ENCODE measurements at places on chromosomes 2 and 18.
A peak's percentile ranks its signal among the peaks of the same experiment; 100 is the strongest.

GRCh38 chr2:205763708-205764211, 81.5 kb downstream of the NRP2 start:
- peak; percentile 67 for DNase-seq

DNA sequence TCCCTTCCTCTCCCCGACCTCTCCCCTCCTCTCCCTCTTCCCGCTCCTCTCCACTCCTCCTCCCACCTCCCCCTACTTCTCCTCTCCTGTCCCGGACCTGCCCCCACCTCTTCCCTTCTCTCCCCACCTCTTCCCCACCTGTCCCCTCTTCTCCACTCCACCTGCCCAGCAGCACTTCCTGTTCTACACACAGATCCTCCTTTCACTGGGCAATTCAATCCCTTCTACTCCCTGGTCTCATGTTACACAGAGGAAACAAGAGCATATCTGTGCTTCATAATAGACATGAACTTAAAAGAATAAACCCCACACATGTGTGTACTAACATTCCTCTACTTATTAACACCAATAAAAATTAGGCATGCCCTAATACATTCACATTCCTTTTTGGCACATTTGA, 34.8 kb downstream of the TIMM21 start:
- DNase-seq = peak; percentile 53

DNA sequence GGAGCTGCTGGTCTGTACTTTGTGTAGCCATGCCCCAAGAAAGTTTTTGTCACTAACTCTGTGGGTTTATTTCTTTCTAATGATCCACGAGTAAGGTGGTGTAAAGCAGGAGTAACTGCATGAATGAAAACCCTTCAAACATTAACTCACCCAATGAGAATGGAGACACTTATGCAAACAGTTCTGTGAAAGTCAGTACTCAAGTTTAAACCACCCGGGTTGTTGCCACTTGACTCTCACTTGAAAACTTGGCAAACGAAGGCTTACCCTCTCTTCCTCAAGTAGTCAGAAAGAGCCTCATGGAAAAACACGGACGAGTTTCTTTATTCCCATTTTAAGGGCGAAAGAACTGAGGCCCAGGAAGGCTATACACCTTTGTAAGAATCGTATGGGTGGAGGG, 117.5 kb downstream of the MMADHC start:
- DNase-seq = no peak

DNA sequence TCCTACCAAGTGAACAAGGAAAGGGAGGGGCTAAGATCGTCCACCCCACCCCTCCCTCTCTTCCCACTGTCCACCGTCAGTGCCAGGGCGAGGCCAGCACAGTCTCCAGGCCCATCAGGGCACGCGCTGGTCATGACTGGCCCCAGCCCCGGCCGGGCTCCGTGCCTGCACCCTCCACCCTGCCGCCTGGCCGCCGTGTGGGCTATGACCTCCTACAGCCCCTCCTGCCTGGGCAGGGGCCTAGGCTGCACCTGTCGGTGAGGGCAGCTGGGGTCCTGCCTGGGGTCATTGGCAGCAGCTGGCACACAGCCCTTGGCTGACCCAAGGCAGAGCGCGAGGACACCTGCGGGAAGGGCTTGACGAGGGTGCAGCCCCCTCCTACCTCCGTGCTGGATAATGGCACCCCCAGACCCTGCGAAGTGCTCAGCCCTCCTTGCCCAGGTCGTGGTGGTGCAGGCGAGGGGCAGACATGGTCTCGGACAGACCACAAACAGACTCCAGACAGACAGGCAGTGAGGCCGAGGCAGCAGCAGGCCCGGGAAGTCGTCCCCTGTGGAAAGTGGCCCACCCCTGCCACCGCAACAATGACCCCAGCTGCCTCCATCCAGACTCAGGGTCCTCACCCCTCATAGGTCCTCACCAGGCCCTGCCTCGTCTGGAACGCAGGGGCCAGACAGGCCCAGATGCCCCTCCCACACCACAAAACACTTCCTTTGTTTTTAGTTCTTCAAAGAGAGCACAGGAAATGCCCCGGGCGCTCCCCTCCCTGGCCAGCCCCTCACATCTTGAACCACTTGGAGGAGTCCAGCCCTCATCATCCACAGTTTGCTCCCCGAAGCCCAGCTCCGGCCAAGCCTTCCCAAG, 43.1 kb upstream of the GPC1 start:
- DNase-seq = peak; percentile 5

DNA sequence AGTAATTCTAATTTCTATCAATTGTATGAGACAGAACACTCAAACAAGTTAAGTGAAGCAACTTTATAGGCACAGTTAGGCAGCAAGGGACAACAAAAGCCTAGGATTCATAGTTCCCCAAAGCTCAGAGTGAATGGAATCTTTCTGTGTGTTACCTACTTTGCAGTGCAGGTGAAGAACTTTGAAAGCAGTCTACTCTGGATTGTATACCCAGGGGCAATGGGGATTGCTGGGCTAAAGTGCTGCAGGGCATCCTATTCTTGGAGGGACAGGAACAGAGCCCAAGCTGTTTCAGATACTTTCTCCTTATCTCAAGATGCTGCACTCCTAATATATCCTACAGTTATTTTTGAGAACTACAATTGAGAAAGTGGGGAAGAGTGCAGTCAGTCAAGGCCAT, 207.6 kb downstream of the PLCL1 start:
- no peak for DNase-seq

GRCh38 chr2:182914852-182915251, 48.4 kb upstream of the FRZB start:
- no peak for DNase-seq

DNA sequence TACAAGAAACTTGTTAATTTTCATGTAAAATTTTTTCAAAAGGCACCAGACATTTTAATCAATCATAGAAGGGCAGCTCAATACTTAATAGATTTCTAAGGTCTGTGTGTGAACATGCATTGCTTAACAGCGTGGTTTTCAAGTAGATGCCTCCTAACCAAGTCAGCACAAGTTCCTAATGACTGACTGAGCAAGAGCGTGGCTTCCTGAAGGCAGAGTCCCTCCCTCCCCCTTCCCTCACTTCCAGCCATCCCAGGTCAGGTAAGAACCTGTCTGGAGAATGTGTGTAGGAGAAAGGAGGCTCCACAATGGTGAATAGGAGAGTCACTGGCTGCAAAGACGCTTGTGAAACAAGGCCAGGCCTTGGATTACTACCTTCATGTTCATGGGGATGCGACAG, 33.5 kb upstream of the DAPL1 start:
- no peak for DNase-seq

GRCh38 chr2:75543446-75543845, 17.3 kb downstream of the EVA1A start:
- no peak for DNase-seq

DNA sequence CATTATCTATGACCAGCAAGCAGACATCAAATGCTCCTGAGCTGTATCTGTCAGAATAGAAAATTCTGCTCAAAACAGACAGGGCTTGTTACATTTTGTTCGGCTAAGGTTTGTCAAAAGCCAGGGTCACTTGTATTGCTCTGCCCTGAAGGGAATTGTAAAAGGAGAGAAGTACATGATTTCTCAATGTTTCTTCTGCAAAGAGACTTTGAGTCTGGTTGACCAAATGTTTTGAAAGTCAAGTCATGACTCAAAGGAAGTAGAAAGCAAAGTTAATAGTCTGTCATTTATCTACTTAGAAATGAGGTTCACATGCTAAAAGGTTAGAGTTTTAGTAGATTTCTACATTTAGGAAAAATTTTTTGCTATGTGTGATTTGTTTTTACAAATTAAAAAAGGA, 1624.1 kb upstream of the ZEB2 start:
- no peak for DNase-seq

GRCh38 chr2:191051825-191052778, 38.1 kb upstream of the STAT1 start:
- DNase-seq = no peak

DNA sequence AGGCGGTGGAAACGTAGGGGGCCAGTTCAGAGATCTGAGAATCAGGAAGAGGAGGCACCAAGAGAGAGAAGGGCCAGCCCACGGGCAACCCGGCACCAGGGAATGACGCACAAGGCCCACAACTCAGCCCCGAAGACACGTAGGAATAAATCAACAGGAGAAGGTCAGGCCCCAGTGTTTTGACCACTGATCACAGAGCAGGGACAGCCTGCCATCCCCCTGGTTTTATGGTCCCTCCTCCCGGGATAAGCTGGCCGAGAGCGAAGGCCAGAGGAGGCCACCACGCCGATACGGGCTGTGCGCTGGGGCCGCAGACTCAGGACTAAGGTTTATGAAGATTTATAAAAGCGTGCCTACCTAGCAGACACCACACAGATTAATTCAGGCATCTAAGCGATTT, 341.4 kb downstream of the ZNF516 start:
- DNase-seq = no peak

- no peak for DNase-seq
These were observed 84.4 kb downstream of the KCNS3 start for GRCh38 chr2:17962876-17963275.

DNA sequence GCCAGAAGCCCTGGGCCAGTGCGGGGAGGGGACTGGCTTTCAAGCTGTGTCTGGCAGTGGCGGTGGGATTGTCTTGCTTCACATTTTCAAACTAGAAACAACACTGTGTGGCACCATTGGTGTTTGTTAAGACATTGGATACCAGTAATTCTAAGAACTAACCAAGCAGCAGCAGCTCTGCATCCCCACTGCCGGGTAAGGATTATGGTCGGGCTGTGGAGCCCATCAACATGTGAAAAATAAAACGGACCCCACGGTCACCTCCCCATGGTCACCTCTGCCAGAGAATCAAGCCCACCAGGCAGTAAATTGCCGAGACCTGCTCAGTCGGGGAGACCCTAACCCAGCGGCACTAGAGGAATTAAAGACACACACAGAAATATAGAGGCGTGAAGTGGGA, 65.3 kb downstream of the C18orf63 start:
- no peak for DNase-seq

- DNase-seq = peak; percentile 39
These were observed 86.9 kb downstream of the SH3YL1 start for GRCh38 chr2:176917-177316.

GRCh38 chr18:14093307-14093915, 38.8 kb downstream of the ZNF519 start:
- no peak for DNase-seq

DNA sequence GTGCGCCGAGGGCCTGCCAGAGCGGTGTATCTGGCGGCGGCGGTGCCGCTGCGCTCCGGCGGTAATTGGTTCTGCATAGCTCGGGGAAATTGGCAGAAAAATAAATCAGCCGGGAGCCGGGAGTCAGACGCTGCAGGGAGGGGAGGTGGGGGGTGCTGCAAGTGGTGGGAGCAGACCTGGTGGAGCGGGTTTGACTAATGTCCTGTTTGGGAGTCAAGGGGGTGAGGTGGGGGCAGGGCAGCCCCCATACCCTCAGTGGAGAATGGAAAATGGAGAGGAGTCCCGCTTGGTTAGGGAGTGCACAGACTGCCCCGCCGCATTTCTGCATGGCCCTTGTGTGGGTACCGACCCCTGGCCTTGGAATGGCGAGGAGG, 107.3 kb downstream of the DYSF start:
- DNase-seq = no peak

DNA sequence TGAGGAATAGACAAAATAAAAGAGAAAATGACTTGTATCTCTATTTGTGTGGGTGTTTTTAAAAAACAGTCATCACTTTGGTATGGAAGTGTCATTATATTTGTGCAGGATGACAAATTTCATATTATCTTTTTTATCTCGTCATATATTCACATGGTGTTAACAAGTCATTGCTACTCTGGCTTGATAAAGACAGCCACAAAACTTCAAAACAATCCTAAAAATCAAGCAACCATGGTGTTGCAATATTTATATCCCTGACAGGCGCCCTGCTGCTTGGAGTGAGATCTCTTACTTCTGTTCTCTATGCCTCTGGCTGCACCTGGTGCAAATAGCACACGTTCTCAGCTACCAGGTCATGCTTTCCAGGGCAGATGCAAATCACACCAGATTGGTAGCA, 278.0 kb upstream of the EPHA4 start:
- DNase-seq = peak; percentile 34

DNA sequence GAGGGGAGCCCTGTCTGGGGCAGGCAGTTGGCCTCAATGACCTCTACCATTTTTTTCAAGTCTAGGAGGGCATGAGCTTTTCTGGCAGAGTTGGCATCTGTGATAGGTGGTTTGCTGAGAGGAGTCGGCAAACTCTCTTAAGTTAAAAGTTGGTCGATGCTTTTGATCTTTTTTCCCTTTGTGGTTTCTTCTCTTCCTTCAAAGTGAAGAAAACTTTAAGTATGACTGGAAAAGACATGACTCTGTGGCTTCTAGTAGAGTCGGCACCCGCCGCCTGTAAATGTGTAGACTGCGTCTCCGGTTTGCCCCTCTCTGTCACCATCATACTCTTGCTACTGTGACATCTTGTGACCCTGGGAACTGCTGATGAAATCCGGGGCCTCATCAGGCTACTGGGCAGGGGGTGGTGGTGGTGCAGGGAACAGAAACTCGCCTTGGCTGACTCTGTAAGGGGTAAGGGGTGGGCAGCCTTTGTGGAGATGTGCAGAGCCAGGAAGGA, 21.1 kb downstream of the INPP5D start:
- DNase-seq = no peak

DNA sequence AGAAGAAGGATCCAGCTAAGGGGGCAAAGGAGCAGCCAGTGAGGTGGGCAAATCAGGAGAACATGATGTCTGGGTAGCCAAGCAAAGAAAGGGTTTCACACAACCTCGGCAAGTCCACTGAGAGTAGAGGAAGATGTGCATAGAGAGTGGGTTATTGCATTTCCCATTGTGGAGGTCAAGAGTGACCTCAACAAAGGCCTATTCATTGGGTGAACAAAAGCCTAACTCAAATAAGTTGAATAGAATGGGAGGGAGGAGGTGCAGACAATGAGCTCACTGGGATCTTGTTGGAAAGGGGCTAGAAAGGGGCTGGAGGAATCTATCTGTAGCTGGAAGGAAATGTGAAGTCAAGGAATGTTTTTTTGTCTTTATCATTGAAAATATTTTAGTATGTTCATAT, 14.0 kb upstream of the PDCL3 start:
- no peak for DNase-seq

GRCh38 chr2:7004636-7005035, 87.4 kb downstream of the RNF144A start:
- no peak for DNase-seq

DNA sequence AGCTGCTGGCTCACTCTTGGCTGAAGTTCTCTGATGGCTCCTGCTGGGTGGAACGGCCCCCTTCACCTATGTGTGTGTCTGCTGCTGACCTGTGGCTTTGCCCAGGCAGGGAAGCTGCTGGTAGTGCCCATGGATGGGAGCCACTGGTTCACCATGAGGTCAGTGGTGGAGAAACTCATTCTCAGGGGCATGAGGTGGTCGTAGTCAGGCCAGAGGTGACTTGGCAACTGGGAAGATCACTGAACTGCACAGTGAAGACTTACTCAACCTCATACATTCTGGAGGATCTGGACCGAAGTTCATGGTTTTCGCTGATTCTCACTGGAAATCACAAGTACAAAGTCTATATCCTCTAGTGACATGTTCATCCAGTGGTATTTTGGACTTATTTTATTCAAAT, 13.9 kb upstream of the UGT1A8 start:
- no peak for DNase-seq

DNA sequence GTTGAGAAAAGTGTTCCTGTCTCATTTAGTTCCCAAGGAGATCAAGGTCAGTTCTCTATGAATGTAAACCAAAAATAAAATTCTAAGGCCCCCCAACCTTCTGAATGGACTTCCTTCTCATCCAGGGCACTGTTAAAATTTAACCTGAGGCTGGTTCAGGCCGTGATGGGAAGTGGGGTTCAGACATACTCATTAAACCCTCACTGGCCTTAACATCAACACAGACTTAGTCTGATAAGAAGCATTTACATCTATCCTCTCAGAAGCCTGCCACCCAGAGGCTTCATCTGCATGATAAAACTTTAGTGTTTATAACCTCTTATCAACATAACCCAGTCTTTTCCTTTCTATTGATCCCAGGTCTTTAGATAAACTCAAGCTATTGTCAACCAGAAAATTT, 22.4 kb downstream of the ITSN2 start:
- no peak for DNase-seq

- no peak for DNase-seq
These were observed 16.9 kb upstream of the HAAO start for GRCh38 chr2:42809131-42809818.
